ENCODE measurements at places on chromosomes 12 and 14.

- no peak for DNase-seq
These were observed 23.1 kb upstream of the KCNK10 start for GRCh38 chr14:88346048-88346639.

DNA sequence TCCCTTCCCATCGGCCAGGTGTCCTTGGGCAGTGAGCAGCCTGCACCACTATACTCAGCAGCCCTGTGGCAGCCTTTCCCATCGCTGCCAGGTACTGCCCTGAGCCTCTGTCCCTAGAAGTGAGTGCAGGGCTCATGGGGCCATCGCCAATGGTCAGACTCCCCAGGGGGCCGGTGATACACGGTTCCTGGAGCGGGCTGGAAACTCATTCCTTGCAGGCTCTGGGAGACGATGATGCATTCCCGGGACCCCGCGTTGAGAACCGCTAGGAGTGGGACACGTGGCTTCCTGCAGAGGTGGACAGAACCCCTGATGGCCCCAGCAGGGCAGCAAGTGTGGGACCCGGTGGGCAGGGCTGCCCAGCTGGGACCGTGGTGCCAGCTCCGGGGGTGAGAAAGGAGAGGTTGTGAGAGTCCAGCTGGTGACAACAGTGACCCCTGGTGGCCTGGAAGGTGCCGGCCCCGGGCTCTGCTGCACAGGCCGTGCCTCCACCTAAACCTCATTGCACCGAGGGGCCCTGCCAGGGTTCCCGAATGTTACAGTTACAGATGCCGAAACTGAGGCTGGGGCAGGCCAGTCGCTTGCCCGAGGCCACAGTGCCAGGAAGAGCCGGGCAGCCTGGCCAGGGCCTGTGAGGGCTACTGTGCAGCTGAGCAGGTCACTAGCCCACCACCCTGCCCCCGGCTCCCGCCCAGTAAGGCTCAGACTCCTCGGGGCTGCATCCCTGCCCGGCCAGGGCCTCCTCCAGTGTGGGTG is 33.8 kb downstream of the FBRSL1 start:
- peak; percentile 77 for DNase-seq

GRCh38 chr12:130873106-130873795 is 1.4 kb downstream of the RAN start:
- no peak for DNase-seq

- DNase-seq = no peak
These were observed 125.6 kb upstream of the FGD4 start for GRCh38 chr12:32273712-32274111.

GRCh38 chr12:22527999-22528398 is 16.3 kb downstream of the C2CD5 start:
- DNase-seq = no peak

- DNase-seq = no peak
These were observed 29.8 kb downstream of the APAF1 start for GRCh38 chr12:98674841-98675240.

DNA sequence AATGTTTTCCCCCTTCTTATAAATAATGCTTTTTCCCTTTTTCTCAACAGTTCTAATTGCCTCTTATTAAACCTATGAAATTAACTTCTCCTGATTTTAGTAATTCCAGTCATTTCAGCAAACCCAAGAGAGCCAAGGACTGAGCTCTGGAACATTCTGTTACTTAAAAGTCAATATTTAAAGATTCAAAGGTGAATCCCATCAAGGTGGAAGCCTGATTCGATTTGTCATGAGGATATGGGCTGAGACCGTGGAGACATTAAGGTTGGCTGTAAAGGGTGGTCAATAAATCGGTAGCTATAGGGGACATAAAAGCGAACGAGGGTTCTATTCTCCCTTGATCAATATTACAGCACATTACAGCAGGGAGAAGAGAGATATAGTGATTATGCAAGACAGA is 66.6 kb upstream of the NELL2 start:
- no peak for DNase-seq

GRCh38 chr12:50275556-50275955 is 7.8 kb downstream of the LIMA1 start:
- DNase-seq = no peak

- no peak for DNase-seq
These were observed 373.2 kb downstream of the ATP23 start for GRCh38 chr12:58314610-58315009.

GRCh38 chr12:91863702-91864101 is 281.9 kb downstream of the BTG1 start:
- DNase-seq = no peak

DNA sequence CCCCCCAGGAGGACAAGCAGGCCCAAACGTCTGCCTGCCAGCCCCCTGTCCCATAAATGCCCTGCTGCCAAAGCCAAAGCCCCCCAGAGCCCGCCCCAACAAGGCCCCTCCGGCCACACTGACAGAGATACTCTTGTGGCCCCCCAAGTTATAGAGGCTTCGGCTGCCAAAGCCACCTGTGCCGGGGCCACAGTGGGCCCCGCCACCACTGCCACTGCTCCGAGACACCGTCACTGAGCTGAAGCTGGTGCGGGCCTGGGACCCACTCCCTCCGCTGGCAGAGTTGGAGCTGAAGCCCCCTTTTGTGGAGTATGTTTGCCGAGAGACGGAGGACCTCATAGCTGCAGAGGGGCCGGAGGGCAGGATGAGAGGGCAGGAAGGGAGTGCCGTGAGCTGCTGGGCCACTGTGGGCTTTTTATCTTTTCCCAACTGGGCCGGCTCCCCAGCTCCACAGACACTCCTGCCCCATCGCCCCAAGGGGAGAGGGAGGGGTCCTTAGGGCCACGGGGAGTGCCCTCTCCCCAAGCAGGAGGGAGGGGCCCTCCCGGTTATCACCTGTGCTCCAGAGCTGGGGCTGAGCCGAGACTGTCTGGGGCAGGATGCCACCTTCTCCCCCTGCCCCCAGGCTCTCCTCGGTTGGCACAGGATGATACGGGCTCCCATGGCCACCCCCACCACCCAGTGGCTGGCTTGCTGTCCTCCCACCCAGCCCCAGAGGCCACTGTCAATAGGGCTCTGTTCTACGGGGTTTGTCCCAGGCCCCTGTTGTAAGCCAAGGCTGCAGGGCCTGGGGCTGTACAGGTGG is at the start of gene KRT79:
KRT79 (minus strand) TSS at position 390 of the 805 bp plus-strand sequence; CDS start at position 339, 51 bp downstream.
- no peak for DNase-seq

DNA sequence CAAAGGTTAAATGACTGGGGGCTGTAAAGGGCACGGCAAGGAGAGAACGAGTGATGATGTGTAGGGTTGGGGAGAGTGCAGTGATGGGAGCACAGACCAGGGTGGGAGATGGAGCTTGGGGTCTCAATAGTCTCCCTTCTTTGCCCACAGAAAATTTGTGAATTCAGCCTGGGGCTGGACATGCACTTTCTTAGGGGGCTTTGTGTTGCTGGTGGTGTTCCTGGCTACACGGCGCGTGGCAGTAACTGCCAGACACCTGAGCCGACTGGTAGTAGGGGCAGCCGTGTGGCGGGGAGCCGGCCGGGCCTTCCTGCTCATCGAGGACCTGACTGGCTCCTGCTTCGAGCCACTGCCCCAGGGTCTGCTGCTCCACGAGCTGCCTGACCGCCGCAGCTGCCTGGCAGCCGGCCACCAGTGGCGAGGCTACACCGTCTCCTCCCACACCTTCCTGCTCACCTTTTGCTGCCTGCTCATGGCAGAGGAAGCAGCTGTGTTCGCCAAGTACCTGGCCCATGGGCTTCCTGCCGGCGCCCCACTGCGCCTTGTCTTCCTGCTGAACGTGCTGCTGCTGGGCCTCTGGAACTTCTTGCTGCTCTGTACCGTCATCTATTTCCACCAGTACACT is 1.7 kb downstream of the FITM1 start:
- DNase-seq = no peak

- no peak for DNase-seq
These were observed 2.7 kb upstream of the SAMD4A start for GRCh38 chr14:54564071-54564867.

GRCh38 chr14:60277605-60278190 is 28.7 kb downstream of the PPM1A start:
- no peak for DNase-seq

DNA sequence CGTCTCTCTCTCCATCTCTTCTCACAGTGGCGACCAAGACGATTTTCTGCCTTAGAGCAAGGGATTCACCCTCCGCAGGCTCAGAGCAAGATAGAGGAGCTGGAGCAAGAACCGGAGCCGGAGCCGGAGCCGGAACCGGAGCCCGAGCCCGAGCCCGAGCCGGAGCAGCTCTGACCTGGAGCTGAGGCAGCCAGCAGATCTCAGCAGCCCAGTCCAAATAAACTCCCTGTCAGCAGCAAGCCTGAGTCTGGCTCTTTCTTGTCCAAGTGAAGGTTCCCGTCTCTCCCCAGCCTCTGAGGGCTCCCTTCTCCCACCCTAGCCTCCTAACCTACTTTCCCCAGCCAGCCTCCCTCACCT is 5.9 kb downstream of the LAG3 start:
- no peak for DNase-seq

DNA sequence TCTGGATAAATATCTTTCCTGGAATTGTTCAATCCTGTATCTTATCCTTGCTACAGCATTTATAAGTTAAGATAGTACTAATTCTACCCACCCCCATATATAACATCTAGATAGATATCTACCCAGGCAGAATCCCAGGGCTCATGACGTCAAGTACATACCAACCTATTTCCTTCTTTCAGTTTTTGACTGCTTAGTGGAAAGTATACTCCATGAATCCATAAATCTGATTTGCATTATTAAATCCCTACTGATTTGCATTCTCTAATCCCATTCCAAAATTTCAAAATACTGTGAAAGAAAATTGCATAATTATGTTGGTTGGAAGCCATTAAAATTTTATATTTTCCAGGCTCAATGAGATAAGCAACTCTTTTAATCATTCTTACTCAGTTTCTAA is 111.7 kb downstream of the KITLG start:
- DNase-seq = no peak

- no peak for DNase-seq
These were observed 105.5 kb downstream of the GXYLT1 start for GRCh38 chr12:42039176-42039575.

- no peak for DNase-seq
These were observed 234.3 kb downstream of the C12orf50 start for GRCh38 chr12:87794854-87795253.

GRCh38 chr12:1914114-1914911 is 4.1 kb downstream of the CACNA2D4 start:
- peak; percentile 7 for DNase-seq

DNA sequence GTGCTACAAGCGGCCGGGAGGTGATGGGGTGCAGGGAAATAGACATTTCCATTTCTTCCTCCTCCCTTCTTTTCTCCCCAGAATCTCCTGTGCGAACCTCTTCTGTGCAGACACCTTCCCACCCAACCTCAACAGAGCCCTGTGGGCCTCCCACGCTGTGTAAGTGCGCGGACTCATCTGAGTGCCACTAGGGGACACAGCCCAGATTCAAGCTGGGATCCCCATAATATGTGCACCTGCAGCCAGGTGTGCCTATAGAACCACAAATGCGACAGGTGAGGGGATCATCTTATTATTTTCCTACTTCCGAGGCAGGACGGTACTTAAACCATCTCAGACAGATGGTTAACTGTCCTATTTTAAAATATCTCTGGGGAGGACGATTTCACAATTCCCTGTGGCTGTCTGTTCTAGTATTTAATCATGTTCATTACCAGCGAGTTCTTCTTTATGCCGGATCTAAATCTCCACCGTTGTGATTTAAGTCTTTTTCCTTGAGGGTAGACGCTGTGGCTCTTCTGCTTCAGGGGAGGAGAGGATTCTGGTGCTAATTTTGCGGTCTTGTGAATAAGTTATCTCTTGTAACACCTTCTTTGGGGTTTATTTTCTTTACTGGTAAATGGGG is 17.2 kb upstream of the CACNA1C start:
- no peak for DNase-seq

GRCh38 chr14:58668848-58669480 is 31.2 kb downstream of the DACT1 start:
- DNase-seq = no peak

DNA sequence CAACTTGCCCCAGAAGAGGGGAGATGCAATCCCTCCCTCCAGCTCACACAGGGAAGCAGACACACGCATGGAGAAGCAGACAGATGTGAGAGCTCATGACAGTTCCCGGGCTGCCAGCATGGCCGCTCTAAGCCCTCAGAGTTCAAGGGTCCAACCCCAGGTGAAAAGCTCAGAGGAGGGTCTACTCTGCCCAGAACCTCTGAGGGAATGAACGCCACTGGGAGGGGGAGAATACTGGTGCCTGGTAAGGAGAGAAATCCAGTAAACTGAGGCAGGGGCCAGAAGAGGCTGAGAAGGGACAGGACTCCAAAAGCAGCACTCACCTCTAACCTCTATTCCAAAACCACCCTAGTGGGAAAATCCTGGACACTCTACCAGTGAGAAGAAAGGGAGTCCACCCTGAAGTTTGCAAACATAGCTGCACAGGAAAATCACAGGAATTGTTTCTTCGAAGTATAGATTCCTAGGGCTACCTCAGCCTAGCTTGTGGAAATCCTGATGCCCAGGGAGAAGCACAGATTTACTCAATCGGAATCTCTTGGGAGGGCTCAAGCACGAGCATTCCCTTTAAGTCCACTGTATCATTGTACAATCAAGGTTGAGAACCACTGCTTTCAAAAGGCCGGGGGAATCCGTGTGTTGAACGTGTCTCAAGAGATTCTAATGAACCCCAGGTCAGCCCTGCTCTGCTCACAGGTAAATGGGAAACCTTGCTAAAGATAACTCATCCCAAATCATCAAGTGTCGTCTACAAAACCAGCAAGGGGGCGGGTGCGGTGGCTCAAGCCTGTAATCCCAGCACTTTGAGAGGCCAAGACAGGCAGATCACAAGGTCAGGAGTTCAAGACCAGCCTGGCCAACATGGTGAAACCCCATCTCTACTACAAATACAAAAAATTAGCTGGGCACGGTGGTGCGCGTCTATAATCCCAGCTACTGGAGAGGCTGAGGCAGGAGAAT is 34.3 kb upstream of the PLEKHG6 start:
- DNase-seq = no peak

DNA sequence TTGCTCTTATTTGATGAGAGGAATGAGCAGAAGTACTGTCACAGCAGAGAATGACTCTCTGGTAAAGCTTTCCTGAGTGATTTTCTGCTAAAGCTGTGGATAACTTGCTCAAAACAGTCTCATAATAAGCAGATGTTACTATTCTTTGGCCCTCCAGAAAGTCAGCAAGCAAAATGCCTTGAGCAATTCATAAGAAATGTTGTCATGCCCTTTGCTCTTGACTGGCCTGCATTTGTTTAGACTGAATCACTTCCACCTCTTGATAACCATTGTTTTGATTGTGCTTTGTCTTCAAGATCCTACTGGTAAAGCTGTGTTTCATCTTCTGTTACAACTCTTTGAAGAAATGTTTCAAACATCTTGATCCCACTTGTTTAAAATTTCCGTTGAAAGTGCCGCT is 457.9 kb upstream of the FOXG1 start:
- no peak for DNase-seq

GRCh38 chr14:74414403-74415114 is 11.5 kb downstream of the SYNDIG1L start:
- no peak for DNase-seq
